ENCODE measurements at places on chromosomes 11 and 22. TPM values are rescaled to one million over a fixed set of nuclear protein-coding genes. Genes with fewer than 3 reads are reported as not detected.

Gene PYGM
- total RNA-seq, result not detected

DNA sequence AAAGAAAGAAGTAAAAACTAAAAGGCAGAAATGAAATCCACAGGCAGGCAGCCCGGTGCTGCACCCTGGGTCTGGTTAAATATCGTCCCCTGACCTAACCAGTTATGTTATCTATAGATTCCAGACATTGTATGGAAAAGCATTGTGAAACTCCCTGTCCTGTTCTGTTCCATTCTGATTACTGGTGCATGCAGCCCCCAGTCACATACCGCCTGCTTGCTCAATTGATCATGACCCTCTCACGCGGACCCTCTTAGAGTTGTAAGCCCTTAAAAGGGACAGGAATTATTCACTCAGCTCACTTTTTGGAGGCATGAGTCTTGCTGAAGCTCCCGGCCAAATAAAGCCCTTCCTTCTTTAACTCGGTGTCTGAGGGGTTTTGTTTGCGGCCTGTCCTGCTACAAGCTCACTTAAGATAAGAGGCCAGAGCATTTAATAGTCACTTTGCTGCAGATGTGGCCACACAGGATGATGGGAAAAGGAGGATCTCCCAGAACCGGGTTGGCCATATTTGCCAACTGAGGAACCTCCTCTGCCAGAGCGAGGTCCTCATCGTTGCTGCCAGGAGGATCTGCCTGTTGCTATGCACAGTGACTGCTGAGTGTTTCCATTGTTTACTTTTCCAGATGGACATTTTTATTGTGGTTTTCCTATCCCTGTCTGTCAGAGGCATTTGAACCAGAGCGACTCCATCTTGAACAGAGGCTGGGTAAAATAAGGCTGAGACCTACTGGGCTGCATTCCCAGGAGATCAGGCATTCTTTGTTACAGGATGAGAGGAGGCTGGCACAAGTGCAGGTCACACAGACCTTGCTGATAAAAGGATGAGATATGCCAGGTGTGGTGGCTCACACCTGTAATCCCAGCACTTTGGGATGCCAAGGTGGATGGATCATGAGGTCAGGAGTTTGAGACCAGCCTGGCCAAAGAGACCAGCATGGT lies 10.2 kb downstream of the C11orf96 start:
- no peak for DNase-seq

DNA sequence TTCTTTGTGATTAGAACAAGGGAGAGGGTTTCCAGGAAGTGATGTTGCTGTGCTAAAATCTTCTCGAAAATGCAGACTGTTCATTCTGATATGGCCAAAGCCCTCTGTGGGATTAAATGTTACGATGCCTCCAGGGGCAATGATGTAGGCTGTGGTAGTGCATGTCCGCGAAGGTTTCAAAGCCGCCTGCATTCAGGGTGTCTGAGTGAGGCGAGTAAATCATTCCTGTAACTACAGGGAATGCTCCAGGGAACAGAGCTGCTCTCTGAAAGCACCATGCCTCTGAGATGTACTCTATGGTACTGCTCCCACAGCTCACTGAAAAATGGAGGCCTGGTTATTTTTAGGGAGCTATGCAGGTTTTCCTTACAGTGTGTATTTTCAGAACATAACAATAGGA lies 21.2 kb downstream of the PDGFD start:
- DNase-seq, result no peak

- DNase-seq, result no peak
Measured at GRCh38 chr11:133913761-133914160, 43.0 kb downstream of the IGSF9B start.

Gene SOX6
- not detected for total RNA-seq

DNA sequence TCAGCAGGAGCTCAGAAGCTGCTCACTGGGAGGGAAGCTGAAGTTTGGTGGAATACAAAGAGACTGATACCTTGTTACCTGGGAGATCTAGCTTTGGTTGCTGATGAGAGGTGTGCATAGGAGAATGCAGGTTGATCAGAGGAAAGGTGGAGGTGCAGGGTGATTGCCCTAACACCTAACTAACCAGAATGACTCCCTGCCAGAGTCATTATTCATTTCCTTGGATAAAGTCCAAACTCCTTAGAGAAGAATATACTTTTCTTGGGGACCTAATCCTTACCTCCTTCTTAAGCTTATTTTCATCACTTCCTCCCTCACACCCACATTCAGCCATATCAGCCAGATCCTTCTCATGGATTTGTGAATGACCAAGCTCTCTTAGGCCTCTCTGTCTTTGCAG lies 814.2 kb upstream of the TENM4 start:
- DNase-seq, result no peak

- DNase-seq, result no peak
Measured at GRCh38 chr22:44335903-44336803, 23.4 kb upstream of the SHISAL1 start.

Gene LGALS1
- total RNA-seq, result 3,913 TPM

Gene C22orf31
- total RNA-seq, result not detected

DNA sequence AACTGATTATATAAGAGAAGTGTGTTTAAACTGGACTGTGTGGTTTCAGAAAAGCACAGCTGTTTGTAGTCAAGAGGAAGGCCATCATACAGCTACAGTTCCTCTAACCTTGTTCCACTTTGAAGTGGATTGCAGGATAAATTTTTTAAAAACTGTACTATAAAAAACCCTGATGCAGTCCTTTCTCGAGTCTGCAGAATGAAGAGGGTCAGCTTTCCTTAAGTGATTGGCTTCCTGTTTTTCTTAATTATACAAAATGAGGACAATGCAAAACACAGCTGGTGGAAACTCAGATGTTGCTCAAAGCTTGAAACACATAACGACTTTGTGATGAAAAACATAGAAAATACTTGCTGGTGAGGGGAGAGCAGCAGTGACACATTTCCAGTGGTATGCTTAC lies 1060.5 kb downstream of the DLG2 start:
- no peak for DNase-seq

GRCh38 chr22:39478441-39478850 lies 21.6 kb downstream of the MGAT3 start:
- DNase-seq, result no peak

Gene GDPD4
- not detected for total RNA-seq

- DNase-seq, result no peak
Measured at GRCh38 chr11:130063451-130063850, 6.2 kb upstream of the APLP2 start.

- DNase-seq, result no peak
Measured at GRCh38 chr22:26174280-26174679, 5.0 kb downstream of the SEZ6L start.

Gene JAML
- not detected for total RNA-seq

GRCh38 chr11:119921571-119921970 lies 192.6 kb upstream of the NECTIN1 start:
- no peak for DNase-seq

All from MG63 (cell line).